Activated CD8-positive, alpha-beta memory T cell treated with anti-CD3 and anti-CD28 coated beads for 1 hour (primary cell): ENCODE measurements at places on chromosomes 4 and X.
A peak's percentile ranks its signal among the peaks of the same experiment; 100 is the strongest.

- no peak for DNase-seq
These were observed 17.3 kb downstream of the PARM1 start for GRCh38 chr4:74950200-74950599.

- DNase-seq: peak; percentile 18
These were observed 10.9 kb downstream of the DCK start for GRCh38 chr4:71004281-71004851.

- DNase-seq: no peak
These were observed 89.0 kb downstream of the SPRY1 start for GRCh38 chr4:123485601-123486000.

- no peak for DNase-seq
These were observed 354.7 kb upstream of the SPANXN4 start for GRCh38 chrX:142671036-142671435.

DNA sequence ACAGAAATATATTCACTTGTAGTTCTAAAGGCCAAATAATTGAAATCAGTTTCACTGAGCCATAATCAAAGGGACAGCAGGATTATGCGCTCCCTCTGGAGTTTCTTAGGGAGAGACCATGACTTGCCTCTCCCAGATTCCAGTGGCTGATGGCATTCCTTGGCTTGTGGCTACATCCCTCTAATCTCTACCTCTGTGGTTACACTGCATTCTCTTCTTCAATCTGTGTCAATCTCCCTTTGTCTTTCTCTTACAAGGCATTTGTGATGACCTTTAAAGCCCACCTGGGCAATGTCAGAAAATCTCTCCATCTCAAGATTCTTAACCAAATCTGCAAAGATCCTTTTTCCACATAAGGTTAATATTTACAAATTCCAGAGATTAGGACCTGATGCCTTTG lies 260.2 kb downstream of the UNC5C start:
- DNase-seq: no peak

- DNase-seq: no peak
These were observed 204.6 kb downstream of the RBMX2 start for GRCh38 chrX:130606425-130606824.

GRCh38 chr4:184695178-184695896 lies 38.6 kb downstream of the CENPU start:
- no peak for DNase-seq

GRCh38 chr4:161061046-161061445 lies 1102.8 kb downstream of the FSTL5 start:
- no peak for DNase-seq

- peak; percentile 5 for DNase-seq
These were observed 50.3 kb downstream of the MAML3 start for GRCh38 chr4:140103676-140104075.

- no peak for DNase-seq
These were observed 54.8 kb downstream of the TLL1 start for GRCh38 chr4:165927815-165928214.

- DNase-seq: no peak
These were observed 103.5 kb upstream of the NOCT start for GRCh38 chr4:138911909-138912703.

DNA sequence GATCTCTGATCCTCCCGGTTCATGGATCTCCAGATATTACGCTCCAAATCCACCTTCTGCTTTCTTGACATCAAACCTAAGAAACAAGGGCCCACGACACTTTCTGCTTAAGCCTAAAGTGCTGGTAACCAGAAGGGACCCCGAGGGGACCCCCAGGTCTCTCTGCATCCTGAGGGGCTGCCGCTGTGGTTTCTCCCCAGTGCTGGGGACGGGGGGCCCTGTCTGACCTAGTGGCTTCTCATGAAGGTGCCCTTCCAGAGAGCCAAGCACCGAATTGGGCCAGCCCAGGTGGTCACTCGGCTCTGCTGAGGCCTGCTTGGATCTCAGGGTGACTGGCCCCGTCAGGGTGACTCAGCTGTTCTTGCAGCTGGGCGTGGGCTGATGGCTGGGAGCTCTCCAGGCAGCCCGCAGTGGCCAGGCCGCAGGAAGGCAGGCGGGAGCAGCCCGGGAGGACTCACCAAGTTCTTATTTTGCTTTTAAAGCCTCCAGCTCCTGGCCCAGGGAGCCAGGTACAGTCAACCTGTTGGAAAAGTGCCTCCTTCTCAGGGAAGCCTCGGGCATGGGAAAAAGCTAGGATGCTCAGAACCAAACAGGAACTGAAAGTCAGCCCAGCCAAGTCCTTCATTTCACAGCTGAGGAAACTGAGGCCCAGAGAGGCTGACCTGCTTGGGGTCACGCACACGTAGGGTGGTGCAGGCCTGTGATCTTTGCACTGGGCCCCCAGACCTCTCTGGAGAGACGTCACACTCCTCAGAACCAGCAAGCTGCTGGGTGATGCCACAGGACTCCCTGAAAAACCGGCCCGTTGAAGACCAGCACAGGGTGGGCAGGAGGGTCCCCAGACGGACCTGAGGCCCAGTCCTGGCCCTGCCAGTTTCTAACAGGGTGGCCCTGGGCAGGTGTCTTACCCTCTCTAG lies 16.7 kb downstream of the BLOC1S4 start:
- DNase-seq: no peak

DNA sequence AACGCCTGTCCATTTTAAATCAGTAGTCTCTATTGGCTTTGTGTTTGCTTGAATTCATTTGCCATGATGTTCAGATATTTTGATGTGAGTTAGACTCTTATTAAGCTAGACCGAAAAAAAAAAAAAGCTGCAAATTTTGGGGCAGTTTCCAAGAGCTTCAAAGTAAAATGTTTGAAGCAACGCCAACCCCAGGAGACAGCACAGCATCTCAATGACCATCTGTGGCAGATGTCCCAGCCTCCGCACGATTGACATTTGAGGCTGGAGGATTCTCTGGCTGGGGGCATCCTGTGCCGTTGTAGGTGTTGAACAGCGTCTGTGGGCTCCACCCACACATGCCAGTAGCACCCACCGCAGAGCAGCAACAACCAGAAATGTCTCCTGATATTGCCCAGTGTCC lies 17.1 kb upstream of the ARSF start:
- DNase-seq: no peak

GRCh38 chr4:47031011-47031678 lies at the start of gene GABRB1:
Gene GABRB1 (plus strand): TSS chr4:47031567.
- DNase-seq: no peak

DNA sequence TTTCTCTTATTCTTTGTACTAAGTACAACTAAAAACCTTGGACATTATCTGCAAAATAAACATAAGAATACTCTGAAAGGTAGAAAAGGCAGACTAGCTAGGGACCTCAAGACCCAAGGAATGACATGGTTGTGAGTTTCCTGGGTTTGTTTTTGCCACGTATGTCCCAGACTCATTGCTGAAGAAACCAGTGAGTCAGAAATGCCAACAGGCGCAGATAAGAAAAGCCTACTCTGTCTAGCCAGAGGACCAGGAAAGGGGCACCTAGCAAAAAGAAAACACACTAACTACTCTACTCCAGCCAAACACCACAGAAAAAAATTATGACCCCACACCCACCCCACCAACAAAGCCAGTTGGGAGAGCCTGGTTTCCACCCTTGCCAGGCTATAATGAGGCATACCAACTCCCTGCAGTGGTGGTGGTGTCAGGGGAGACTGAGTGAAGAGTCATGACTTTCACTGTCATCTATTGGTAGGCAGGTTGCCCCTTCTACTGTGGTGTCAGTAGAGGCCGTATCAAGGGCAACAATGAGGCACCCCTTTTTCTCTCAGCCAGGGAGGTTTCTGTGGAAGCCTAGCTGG lies 10.9 kb downstream of the MTMR1 start:
- DNase-seq: no peak

- peak; percentile 77 for DNase-seq
These were observed 119.1 kb upstream of the TRIM2 start for GRCh38 chr4:153084980-153085630.

GRCh38 chrX:119605464-119606279 lies 552 bp downstream of the NKRF start:
- peak; percentile 12 for DNase-seq

DNA sequence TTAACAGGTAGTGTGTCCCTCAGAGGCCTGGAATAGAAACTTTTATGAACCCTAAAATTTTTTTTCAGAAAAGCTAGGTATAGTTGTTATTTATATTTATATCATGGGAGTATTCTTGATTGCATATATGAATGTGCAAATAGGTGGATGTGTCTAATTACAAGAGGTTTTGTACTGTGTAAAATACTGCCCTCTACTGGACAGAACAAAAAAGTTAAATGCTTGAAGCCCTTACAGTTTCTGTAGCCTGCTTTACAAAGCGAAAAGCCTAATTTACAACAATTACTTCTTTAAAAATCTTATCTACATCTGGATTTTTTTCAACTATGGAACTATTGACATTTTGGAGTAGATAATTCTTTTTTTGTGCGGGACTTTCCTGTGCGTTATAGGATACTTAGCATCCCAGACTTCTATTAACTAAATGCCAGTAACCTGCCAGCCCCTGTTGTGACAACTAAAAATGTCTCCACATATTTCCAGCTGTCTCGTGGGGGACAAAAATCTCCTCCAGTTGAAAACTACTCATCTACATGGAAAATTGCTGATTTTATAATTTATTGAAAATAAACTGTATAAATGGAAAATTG lies 35.1 kb downstream of the ENPEP start:
- DNase-seq: no peak

- no peak for DNase-seq
These were observed 113.1 kb downstream of the RS1 start for GRCh38 chrX:18558799-18559198.

DNA sequence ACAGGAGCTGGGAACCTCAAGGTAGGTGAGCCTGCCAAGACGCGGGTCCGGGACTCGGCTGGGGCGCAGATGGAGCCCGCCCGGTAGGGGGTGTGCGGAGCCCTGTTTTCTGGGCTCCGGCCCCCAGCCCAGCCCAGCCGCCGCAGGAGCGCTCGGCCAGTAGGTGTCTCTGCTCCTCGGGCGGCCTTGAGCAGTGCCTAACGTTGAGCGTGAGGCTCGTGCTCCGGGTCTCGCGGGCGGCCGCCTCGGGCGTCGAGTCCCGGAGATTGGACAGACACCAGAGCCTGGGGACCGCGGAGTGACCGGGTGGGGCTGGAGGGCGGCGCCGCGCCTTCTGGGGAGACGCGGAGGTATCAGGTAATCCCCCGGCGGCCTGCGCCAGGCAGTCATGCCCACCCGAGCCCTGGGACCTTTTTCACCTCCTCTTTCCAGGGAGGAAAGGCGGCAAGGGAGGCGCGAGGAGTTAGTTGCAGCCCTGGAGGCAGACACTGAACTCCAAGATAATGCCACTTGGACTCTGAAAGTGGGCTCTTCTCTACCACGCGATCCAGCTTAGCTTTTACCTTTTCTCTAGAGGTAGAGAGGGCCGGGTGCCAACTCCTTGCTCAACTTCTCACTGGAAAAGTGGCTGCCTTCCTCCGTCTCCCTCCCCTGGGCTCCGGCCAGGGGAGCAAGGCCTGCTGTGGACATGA lies 14.5 kb upstream of the FGG start:
- DNase-seq: no peak

- no peak for DNase-seq
These were observed 53.5 kb upstream of the HPRT1 start for GRCh38 chrX:134406356-134407064.

DNA sequence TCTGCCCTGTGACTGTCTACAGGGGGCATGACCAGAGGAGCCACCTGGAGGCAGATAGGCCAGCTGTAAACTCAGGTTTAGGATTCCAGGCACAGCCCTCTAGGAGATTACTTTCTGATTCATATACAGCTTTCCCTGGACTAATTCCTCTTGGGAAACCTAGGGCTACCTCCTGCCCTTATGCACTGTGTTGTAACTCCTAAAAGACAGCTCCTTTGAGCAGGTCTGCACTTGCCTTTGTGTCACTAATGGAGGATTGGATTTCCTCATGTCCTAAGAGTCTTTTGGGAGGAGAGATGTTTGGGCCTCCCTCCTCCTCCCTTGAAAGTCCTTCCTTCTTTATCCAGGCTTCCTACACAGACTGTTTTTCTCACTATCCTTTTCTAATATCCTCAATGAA lies 202.0 kb downstream of the PCDH19 start:
- DNase-seq: no peak

DNA sequence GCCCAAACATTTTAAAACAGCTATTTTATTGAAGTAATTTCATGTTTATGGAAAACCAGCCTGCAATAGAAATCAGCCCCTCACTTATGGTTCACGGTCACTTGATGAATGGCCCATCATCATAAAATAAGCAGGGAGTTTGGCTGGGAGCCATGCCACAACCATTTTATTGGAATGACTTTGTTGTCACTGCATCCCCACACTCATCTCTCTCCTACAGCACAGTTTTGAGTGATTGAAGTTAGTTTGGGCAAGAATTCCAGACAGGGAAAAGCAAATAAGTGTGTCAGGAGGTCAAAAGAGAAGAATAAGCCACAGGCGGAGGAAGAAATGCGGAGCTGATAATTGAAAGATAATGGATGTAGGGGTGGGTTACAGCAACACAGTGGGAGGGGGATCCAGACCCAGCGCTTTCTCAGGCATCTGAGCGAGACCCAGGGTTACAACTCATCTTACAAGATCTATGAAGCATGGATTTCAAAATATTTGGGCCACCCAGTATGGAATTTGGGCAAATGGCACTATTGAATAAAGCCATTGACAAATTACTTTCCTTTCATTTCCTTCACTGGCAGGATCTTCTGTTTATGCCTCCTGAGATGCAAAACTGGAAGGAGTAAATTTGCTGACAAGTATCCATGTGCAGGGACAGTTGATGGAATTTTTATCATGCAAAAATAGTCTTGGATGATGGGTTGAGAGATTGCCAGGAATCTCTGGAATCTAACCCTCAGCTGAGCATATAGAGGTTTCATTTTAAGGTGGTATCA lies 100.8 kb downstream of the SHROOM3 start:
- DNase-seq: no peak

- no peak for DNase-seq
These were observed 44.9 kb downstream of the NAT8L start for GRCh38 chr4:2103843-2104547.

DNA sequence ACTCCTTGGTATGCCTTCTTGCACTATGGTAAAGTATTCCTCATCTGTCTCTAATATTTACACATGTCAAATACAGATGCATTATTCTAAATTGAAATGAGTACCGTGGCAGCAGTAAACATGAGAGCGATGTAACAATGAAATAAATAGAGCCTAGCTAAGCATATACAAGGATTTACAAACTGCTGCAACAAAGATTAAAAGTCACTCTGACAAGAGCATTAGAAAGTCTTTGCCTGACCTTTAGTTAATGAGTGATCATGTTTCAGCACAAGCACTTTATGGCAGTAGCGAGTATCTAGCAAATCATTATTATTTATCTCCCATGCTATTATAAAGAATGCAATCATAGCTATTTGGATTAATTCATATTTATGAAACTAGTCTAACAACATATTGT lies 547.0 kb upstream of the NDST4 start:
- no peak for DNase-seq

- DNase-seq: no peak
These were observed 67.5 kb downstream of the COQ2 start for GRCh38 chr4:83216959-83217683.

GRCh38 chr4:37689353-37690095 lies 3.3 kb upstream of the RELL1 start:
- no peak for DNase-seq

GRCh38 chr4:535181-535923 lies 36.3 kb downstream of the PIGG start:
- no peak for DNase-seq

- DNase-seq: no peak
These were observed 632 bp downstream of the CCSER1 start for GRCh38 chr4:90127706-90128345.

GRCh38 chrX:104679175-104679574 lies 113.2 kb downstream of the IL1RAPL2 start:
- no peak for DNase-seq

GRCh38 chrX:13338996-13339515 lies 19.2 kb upstream of the ATXN3L start:
- no peak for DNase-seq

- DNase-seq: no peak
These were observed 350.3 kb downstream of the ZIC3 start for GRCh38 chrX:137916090-137916746.

GRCh38 chrX:21934414-21934813 lies 6.1 kb upstream of the SMS start:
- no peak for DNase-seq
